ENCODE measurements at places on chromosomes 3 and 15. TPM values are rescaled to one million over a fixed set of nuclear protein-coding genes. Genes with fewer than 3 reads are reported as not detected.

The CD200R1 gene
- 2.6 TPM for total RNA-seq

The LRRC3B gene
- not detected for total RNA-seq

- DNase-seq: no peak
Measured at GRCh38 chr3:23547905-23548650, 257.7 kb upstream of the UBE2E1 start.

The IL5RA gene
- total RNA-seq: not detected

GRCh38 chr3:89245612-89246011 is 138.2 kb downstream of the EPHA3 start:
- DNase-seq: no peak

- DNase-seq: no peak
Measured at GRCh38 chr3:87755852-87756251, 303.0 kb downstream of the CGGBP1 start.

The LTF gene
- 0.28 TPM for total RNA-seq

GRCh38 chr3:42163622-42164244 is 72.6 kb downstream of the TRAK1 start:
- DNase-seq: no peak

- DNase-seq: no peak
Measured at GRCh38 chr3:110799271-110799670, 272.3 kb upstream of the NECTIN3 start.

GRCh38 chr3:117692416-117692995 is 982.9 kb downstream of the TUSC7 start:
- DNase-seq: no peak

- no peak for DNase-seq
Measured at GRCh38 chr15:95832668-95833067, 497.8 kb upstream of the NR2F2 start.

- DNase-seq: no peak
Measured at GRCh38 chr15:96046620-96047240, 283.8 kb upstream of the NR2F2 start.

- no peak for DNase-seq
Measured at GRCh38 chr15:34850121-34850520, 54.8 kb upstream of the ACTC1 start.

The DCP1A gene
- total RNA-seq: 28.5 TPM

GRCh38 chr3:143081844-143082778 is 37.5 kb upstream of the CHST2 start:
- no peak for DNase-seq

GRCh38 chr3:104584682-104585081 is 782.0 kb upstream of the ALCAM start:
- no peak for DNase-seq

The OR5H15 gene
- total RNA-seq: not detected

The ZCWPW2 gene
- 2.7 TPM for total RNA-seq

- DNase-seq: no peak
Measured at GRCh38 chr3:9169326-9169725, 80.1 kb downstream of the SRGAP3 start.

The CTXN2 gene
- not detected for total RNA-seq

The IL16 gene
- total RNA-seq: 17.1 TPM

- no peak for DNase-seq
Measured at GRCh38 chr3:195082811-195083210, 188.1 kb downstream of the XXYLT1 start.

- DNase-seq: no peak
Measured at GRCh38 chr15:57146506-57147201, 228.2 kb downstream of the TCF12 start.

- no peak for DNase-seq
Measured at GRCh38 chr3:129040039-129040336, 20.6 kb upstream of the GP9 start.

DNA sequence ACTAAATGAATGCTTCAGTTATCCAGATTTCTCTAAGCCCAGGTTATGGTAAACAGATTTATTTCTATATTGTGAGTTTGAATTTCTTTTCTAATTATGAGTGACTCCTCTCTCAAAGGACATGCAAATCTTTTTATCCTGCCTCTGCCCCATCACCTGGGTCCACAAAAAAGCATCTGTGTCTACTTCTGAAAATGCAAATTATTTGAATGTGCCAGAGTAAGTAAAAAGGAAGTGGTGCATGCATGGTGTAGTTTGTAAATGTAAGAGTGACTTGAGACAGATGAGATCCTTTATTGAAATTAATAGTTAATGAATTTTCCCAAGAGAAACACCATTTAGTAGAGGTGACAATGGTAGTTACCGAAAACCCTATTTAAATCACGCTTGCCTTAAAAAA is 26.9 kb downstream of the MCTP2 start:
- no peak for DNase-seq

- DNase-seq: no peak
Measured at GRCh38 chr15:86444527-86444926, 364.9 kb downstream of the AGBL1 start.

- no peak for DNase-seq
Measured at GRCh38 chr3:57617739-57618138, 20.6 kb upstream of the ARF4 start.

DNA sequence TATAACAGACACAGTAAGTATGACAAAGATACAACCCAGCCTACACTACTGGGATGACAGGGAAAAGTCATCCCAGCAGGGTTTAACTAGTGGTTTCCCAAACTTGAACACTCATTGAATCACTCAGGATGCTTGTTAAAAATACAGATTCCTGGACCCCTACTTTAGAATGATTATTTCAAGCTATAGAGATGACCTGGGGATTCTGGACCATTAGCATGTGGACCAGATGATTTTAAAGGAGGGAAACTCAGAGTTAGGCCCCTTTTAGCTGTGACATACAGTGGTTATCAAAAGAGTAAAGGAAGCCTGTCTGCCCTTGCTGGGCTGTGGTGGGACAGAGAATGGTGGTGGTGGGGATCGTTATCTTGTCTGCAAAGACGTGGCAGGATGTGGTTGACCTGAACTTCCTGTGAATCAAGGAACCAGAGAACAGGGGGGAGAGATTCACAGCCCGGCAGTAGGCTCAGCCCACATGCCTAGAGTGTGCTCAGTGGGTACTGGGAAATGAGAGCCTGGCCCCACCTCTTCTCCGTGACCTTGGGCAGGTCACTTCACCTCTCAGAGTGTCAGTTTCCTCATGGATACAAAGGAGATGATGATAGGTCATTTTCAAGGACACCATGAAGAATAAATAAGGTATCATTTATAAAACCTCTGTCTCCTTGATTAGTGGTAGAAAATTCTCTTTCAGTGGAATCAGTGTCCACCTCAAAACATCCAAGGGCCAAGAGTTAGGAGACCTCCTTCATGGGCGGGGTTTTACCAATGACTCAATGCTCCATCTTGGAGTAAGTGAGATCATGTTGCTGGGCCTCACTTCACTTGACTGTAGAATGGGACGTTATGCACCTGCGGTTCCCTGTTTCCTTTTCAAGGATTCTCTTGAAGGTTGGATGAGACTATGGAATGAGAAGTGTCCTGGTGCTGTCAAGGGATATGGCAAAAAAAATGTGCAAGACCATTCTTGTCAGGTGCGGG is 306.5 kb downstream of the RPLP1 start:
- DNase-seq: no peak

- DNase-seq: no peak
Measured at GRCh38 chr3:197209366-197210260, 88.8 kb downstream of the DLG1 start.

The UACA gene
- total RNA-seq: 107 TPM

- DNase-seq: no peak
Measured at GRCh38 chr15:90231028-90232017, 2.4 kb downstream of the CIB1 start.

DNA sequence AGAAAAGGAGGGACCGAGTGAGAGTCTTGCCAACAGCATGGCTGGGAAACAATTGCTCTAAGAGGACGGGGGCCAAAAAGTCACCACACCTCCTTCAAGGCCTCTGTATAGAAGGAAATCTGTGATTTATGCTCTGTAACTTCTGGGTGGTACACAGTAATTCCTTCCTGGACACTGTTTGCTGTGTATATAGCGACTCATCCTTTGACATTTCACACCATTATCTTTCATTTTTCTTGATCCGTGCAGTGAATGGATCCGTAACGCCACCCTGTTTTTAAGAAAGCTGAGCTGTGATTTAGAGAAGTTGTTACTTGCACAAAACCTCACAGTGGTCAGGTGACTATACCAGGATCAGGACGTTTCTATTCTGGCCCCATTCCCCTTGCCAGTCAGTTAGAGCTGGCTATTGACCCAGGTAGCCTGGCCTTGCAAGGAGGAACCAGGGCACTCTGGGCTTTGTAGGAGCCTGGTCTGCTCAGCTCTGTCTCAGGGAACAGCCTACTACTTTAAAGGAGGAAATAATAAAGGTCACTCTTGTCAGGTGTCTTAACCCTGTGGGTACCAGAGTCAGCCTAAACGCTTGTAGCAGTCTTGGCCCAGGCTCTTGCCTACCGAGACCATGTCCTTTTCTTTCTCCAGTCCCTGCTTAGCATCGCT is 86.5 kb upstream of the MYZAP start:
- no peak for DNase-seq

The PPP1R2 gene
- total RNA-seq: 55.6 TPM

GRCh38 chr3:111831840-111832239 is 27.2 kb upstream of the PHLDB2 start:
- DNase-seq: no peak

The GOLGA6L4 gene
- total RNA-seq: 4.9 TPM

- DNase-seq: no peak
Measured at GRCh38 chr3:41700155-41700554, 261.7 kb downstream of the ULK4 start.

DNA sequence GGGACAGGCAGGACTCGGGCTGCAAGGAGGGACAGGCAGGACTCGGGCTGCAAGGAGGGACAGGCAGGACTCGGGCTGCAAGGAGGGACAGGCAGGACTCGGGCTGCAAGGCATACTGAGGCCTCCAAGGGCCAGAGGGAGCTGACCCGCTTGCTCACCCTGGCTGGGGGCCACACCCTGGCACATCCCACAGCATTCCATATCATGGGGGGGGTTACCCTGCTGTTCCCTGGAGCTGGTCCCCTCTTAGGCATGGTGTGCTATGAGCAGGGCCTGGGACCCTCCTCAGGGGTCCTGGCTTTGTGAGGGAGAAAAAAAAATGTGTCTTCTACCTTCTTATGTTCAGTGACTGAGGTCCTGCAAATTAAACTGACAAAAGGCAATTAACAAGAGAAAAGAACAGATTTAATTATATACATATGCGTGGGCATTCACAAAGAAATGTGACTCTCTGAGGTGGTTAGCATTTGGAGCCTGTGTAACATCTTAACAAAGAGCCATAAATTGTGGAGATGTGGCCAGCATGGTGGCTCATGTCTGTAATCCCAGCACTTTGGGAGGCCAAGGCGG is 97.6 kb upstream of the ALDH1A3 start:
- no peak for DNase-seq

DNA sequence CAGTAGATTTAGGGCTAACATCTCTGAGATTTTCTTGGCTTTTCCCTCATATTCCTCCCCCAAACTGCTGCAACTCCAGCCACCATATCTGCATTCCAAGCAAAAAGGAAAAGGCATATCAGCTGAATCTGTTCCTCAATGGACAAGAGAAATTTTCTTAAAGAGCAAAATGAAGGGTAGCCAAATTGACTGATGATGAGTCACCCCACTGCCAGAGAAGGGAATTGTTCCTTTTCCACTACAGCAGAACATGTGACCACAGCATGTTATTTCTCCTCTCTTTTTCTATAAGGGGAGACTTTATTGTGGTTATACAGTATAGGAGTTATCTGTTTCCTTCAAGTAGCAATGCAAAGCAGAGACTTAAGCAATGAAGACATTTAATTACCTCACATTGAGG is 172.5 kb downstream of the MTHFS start:
- no peak for DNase-seq

- DNase-seq: no peak
Measured at GRCh38 chr3:182516597-182517336, 276.5 kb upstream of the ATP11B start.

DNA sequence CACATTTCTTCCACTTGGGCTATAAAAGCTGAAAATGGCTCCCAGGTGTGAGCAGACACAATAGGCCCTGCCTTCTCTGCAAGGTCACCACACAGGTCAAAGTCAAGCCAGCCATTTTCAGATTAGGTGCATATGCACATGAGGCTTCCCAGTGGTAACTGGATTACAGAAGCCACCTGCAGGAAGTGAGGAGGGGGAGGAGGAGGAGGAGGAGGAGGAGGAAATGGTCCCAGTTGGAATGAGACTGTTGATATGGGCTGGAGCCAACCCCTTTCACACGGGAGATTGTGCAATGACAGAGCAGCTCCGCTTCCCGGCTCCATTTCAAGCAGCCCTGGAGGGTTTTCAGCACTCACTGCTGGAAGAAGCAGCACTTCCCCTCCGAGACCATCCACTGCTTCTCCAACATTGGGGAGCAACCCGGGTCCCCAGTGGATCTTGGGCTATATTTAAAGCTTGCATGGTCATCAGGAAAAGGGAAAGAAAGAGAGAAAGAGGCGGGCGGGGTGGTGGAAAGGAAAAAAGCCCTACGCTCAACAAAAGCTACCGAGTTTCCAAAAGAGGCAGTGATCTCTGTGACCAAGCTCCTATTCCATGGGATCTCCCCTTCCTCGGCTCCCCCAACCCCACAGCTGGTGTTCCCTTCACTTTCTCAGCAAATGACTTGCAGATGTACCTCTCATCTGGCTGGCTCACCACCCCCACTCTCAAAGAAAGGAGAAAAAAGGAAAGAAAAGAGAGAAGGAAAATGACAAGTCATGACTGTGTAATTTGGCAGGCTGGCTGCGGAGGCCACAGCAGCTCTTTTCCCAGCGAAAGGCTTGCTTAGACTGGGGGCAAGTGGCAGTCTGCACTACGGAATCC is 58.3 kb downstream of the LRIG1 start:
- no peak for DNase-seq

DNA sequence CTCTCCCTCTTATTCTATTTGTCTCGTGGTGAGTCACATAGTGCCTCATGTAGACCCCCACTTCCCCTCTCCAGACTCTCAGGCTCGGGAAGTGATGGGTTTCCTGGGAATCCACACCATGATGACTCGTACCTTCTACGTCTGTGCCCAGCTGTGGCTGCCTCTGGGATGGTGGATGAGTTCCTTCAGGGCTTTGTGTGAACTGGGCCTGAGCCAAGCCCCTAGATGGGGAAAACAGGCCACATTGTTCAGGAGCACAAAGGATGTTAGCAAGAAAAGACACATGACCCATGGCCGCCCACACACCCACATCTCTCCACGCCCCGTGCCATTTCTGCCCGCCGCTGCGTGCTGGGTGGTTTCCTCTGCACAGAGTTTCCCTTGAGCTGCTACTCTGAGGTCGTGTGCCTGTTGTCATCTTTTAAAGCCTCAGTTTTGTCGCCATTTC is 10.5 kb downstream of the ISG20 start:
- DNase-seq: no peak

GRCh38 chr3:31988271-31988670 is 6.7 kb downstream of the ZNF860 start:
- DNase-seq: no peak

DNA sequence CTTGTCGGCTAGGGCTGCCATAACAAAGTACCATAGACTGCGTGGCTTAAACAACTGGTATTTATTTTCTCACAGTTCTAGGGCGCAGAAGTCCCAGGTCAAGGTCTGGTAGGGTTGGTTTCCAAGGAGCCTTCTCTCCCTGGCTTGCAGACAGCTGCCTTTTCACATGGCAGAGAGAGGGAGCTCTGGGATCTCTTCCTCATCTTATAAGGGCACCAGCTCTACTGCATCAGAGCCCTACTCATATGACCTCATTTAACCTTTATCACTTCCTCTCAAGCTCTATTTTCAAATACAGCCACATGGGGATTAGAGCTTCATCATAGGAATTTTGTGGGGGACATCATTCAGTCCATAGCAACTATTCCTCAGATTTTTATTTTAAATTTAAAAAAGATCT is 17.6 kb upstream of the PAQR9 start:
- no peak for DNase-seq
